ENCODE measurements at places on chromosomes 12 and 14.

DNA sequence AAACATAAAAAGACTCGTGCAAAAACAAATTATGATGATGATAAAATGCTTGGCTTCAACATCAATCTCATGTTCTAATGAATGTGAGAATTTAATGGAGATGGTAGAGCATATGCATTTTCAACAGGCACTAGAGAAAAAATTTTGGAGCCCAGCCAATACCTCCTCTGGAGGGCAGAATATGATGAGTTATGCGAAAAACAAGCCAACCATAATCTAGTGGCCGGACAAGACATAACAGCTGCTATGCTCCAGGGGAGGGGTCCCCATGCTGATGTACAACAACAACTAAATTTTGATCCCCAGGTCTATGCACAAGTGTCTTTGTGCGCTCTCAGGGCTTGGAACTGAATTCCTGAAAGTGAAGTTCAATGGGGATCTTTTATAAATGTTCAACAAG lies 1197.5 kb downstream of the LRFN5 start:
- no peak for DNase-seq

DNA sequence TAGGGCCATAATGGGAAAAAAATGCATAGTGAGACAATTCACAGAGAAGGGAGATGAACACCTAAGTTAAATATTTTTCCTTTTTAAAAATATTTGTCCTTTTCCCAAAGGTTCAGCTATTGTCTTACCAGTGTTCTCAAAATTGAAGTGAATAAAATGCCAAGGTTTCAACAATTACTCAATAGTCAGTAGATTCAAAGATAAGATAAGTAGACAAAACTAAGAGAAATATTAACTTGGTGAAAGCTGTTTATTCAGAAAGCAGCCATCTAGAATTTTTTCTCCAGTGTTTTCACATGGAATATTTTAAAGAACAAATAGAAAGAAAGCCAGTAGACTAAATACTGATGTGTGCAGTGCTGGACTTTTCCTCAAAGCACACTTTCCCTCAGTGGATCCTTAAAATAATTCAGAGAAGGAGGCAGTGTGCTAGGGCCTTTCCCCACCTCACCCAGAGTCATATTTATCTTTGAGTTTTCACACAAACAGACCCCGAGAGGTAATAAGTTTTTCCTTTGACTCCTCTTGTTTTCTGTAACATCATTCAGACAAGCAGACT lies 144.5 kb upstream of the PLEKHG7 start:
- no peak for DNase-seq

DNA sequence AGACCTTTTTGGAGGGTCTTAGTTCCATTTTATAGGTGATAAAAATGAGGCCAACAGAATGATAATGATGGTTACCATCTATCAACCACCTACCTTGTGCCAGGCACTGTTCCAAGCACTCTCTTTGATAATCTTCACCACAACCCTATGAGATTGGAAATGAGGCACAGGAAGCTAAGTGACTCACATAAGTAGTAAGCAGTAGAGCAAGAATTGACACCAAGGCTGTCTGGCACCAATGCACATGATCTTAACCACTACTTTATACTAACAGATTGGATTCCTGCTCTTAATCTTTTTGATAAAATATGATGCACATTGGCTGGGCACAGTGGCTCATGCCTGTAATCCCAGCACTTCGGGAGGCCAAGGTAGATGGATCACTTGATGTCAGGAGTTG lies 91.4 kb downstream of the DRAM1 start:
- DNase-seq: no peak

- no peak for DNase-seq
These were observed 6.8 kb upstream of the PSMA6 start for GRCh38 chr14:35285168-35286002.

DNA sequence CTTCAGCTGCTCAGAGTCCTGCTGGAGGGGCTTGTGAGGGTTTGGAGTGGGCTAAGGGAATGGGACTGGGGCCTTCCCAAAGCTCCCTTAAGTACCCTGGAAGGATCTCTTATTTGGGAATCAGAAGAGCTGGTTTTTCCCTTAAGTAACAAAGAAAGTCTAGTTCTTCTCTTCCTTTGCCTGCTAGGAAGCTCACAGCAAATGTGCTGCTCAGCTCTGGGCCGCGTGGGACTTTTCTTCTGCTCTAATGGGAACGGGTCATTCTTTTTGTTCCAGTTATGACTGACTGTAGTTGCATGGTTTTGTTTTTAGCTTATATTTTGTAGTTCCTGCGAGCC lies 6.0 kb downstream of the KIF26A start:
- DNase-seq: no peak

- no peak for DNase-seq
These were observed 21.6 kb upstream of the SDR39U1 start for GRCh38 chr14:24463884-24464785.

All from memory B cell (primary cell).